Forelimb muscle (tissue), 1 donor: ENCODE measurements at places on chromosomes 12 and 14.

GRCh38 chr14:59283361-59283760 is 94.9 kb downstream of the DAAM1 start:
- no peak for DNase-seq

DNA sequence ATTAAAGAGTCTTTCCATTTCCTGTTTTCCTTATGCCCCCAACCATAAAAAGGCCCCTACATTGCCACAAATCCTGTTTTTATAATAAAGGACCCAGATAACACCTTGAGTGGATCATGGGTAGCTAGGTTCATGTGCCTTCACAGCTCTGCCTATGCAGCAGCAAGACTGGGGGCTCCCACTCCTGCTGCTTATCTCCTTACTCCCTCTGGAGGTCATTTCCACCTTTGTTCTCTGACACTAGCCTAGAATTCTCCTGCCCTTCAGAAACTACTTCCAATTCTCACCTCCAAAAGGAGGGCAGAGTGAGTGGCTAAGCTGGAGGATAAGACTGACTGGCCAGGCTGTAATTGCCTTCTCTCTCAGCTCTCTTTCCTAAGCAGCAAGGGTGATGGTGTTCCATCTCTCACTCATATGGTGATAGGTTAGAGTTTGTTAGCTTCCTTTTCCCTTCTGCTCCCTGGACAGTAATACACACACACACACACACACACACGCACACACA is 20.0 kb upstream of the STAC3 start:
- no peak for DNase-seq

GRCh38 chr12:91177381-91177780 is 5.2 kb downstream of the DCN start:
- no peak for DNase-seq

- no peak for DNase-seq
Measured at GRCh38 chr12:16604596-16605252, 1.2 kb downstream of the LMO3 start.

GRCh38 chr14:83467811-83468210 is 1934.2 kb upstream of the SEL1L start:
- no peak for DNase-seq

DNA sequence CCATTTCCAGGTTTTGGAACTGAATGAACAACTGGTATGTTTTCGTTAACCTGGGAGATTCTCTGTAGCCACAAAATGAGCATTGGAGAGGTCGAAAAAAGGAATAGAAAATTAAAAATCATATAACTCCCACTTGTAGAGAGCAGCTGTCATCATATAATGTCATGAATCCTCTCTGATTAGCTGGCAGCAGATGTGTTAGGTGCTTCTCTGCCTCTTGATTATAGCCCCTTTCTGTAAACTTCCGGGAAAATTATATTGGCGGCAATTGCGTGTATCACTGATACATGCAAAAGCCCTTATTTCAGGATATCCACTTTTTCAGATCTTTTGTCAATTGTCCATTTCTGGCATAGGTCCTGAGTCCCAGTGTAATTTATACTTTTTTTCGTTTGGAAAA is 31.7 kb downstream of the FGD4 start:
- DNase-seq, result no peak

DNA sequence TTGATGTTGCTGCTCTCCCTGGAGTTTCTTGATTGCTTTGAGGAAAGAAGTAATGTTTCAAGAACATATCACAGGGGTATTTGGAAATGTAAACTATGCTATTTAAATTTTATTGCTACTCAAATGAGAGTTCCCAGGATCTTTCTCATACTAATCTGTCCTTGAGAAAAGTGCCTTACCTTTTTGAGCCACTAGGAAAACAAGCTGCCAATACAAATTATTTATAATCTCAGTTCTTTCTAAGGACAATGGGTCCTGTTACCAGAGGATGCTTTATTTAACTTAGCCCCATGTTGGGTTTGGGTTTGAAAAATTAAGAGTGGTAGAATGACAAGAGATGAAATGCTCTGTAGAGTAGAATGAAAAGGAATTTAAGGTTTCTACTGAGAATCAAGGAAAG is 258.2 kb upstream of the PRKD1 start:
- no peak for DNase-seq

GRCh38 chr12:42758806-42759205 is 169.3 kb upstream of the PRICKLE1 start:
- DNase-seq, result no peak

- DNase-seq, result no peak
Measured at GRCh38 chr14:103516426-103517173, 6.0 kb downstream of the CKB start.

- DNase-seq, result no peak
Measured at GRCh38 chr12:98990648-98991047, 345.6 kb downstream of the APAF1 start.

DNA sequence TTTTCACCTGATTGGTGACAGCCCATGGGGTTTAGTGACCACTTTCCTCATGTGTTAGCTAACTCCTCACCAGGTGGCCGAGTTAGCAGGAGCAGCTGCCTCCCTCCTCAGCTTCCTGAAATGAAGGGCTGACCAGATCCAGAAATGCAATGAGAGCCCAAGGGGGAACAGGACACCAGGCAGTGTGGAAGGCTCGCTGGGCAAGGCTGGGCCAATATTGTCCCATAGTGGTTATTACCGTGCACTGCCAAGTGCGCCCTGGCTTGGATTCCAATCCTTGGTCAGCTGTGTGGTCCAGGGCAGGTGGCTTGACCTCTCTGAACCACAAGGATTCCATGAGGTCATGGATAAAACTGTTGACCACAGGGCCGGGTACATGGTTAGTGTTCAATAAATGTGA is 3.6 kb upstream of the HSPB8 start:
- DNase-seq, result no peak

DNA sequence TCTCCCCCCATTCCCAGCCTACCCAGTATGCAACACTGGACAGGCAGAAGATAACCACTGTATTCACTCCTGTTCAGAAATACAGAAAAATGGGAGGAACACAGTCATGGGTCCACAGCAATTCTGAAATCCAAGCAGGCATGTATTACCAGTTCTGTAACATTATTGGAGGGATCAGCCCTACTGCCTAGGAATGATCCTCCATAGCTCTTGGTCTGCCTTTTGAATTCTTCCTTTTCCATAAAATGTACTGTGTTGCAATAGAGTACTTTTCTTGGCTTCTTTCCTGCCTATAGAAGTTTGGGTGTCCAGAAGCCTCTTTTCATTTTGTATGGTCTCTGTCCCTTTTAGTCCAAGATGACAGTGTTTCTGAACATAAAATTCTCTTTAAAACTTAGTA is 46.5 kb downstream of the SPATS2 start:
- no peak for DNase-seq

DNA sequence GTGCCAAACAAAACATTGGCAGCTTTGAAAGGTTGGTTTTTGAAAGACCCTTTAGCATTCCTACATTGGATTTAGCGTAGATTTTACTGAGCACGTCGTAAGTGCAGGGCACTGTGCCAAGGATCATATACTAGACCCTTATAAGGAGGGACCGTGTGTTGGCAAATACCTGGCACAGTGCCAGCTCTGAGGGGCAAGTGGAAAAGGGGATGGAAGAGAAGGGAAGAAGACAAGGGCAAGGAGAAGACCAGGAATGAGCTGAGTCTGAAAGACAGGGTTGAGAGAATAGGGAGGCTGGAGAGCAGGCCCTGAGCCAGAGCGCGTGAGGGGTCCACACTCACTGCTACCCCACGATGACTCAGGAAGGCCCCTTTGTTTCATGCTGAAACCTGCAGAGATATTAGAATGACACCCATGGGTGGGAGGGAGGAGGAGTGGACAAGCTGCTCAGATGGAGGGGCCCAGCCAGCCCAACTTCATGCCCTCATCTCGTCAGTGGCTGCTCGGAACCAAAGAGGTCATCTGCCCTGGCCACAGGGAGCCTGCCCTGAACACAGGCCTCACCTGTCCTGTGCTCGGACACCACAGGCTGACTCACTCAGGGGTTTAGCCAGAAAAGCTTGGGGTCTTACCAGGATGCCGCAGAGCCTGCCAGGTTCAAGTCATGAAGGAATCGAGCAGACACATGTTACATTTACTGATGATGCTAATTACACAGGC is 25.0 kb downstream of the RAB35 start:
- DNase-seq, result no peak

- DNase-seq, result no peak
Measured at GRCh38 chr14:93941293-93941910, 14.3 kb downstream of the FAM181A start.
